ENCODE measurements at places on chromosomes 16 and 17.

DNA sequence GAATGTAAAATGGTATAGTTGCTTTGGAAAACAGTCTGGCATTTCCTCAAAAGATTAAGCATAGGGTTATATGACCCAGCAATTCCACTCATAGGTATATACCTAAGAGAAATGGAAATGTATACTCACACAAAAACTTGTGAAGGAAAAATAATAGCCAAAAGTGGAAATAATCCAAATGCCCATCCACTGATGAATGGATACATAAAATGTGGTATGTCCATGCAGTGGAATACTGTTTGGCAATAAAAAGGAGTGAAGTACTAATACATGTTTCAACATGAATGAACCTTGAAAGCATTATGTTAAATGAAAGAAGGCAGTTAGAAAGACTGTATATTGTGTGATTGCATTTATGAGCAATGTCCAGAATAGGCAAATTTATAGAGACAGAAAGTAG lies 25.1 kb downstream of the NUP93 start:
- no peak for DNase-seq

- DNase-seq = no peak
These were observed 38.7 kb downstream of the ABCC6 start for GRCh38 chr16:16184594-16184993.

DNA sequence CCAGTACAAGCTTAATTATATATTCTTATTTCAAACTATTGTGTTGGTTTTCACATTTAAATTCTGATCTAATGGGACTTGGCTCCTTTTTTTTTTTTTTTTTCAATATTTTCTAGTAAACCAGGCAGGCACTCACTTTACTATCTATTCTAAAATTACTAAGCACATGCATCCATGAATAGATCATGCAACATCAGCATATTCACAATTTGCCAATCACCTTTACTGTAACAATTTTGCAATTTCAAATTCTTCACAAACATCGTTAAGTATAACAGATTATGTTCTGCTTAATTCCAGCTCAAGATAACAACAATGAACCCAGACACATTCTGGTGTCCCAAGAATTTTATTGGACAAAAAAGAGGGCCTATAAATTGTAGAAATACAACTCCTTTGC lies 217.4 kb downstream of the CDH8 start:
- no peak for DNase-seq

GRCh38 chr17:903691-904481 lies 75.7 kb downstream of the NXN start:
- DNase-seq = no peak

- no peak for DNase-seq
These were observed 34.5 kb downstream of the FAM222B start for GRCh38 chr17:28807925-28808634.

DNA sequence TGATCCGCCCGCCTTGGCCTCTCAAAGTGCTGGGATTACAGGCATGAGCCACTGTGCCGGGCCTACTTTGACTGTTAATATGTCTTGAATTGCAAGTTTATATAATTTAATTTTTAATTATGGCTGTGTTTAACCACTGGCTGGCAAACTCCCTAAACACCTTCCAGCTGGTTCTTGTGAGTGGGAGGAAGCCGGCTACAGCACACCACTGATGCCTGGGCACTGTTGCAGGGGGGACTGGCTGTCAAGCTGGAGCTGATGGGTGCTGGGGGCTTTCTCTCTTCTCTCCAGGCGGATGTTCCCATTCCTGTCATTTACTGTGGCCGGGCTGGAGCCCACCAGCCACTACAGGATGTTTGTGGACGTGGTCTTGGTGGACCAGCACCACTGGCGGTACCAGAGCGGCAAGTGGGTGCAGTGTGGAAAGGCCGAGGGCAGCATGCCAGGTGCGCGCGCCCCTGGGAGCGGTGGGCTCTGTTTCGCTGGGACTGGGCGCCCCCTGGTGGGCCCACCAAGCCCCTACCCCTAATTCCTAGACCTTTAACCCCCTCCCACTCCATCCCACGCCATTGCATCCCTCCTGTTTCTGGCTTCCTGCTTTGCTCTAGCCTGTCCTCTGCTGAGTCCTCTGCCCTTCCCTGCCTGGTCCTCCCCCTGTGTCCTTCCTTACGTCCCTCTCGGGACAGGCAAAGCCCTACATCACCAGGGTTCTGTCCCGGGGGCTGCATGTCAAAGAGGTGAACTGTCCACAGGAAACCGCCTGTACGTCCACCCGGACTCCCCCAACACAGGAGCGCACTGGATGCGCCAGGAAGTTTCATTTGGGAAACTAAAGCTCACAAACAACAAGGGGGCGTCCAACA lies 9.5 kb downstream of the TBX21 start:
- DNase-seq = peak; percentile 42

Data from NCI-H1694 treated with DMSO at 0.1 percent for 48 hours (cell line).